Left renal pelvis (tissue), 4 donors: ENCODE measurements at places on chromosomes 7 and 10.

DNA sequence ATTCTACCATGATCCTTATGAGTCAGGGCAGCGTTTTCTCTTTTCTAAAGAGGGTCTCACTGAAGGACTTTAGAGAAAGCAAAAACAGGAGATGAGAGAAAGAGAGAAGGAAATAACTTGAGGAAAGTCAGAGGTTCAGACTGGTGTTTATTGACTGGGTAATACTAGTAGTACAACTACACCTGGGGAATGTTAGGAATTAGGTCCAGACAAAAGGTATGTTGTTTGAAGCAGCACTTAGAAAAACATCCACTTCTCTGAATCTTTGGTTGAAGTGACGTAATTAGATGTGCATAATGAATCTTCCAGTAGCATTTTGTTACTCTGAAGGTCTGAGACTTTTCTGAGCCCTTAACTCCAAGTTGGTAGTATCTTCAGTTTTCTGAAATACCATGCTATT lies 380.3 kb upstream of the LRGUK start:
- DNase-seq: no peak

DNA sequence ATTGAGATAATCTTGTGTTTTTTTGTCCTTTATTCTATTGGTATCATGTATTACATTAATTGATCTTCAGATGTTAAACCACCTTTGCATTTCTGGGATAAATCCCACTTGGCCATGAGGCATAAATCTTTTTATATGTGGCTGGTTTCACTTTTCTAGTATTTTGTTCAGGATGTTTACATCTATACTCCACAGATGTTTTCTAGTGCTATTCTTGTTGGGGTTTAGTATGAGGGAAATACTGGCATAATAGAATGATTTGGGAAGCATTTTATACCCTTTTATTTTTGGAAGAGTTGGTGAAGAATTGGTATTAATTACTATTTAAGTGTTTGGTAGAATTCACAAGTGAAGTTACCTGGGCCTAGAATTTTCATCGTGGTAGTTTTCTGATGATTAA lies 41.8 kb upstream of the CCNY start:
- DNase-seq: no peak

DNA sequence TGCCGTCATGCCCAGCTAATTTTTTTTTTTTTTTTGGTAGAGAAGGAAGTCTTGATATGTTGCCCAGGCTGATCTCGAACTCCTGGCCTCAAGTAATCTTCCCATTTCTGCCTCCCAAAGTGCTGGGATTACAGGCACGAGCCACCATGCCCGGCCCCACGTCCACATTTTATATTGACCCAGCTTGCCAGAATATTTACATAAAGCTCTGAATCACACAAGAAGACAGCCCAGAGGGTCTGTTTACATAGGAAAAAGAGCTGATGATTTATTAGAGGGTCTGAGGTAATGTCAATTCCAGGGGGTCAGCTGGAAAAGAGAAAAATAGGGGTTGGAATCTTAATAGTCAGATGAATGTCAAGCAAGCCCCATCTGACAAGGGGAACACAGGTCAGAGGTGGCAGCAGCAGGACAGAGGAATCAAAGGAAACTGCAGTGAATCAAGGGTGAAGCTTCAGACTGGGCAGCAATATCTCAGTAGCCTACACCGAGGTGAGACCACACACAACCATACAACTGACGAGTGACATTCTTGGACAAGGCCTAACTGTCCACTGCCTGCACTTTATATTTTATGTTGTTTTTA lies 15.8 kb upstream of the SLF2 start:
- DNase-seq: no peak

DNA sequence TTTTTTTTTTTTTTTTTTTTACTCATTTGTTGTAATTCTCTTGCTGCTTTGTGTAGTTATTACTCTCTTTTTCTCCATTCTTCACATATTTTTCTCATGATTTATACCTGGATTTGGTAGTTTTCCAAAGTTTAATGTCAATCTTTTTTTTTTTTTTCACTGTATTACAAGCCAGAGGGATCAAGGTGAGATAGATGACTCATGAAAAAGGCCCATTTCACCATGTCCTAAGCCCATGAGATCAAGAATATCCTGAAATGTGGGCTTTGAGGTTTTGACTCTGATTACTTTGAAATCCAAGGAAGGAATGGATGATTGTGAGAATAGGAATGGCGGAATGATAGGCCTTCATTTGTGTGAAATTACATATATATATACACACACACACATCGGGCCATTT lies 31.1 kb downstream of the TAX1BP1 start:
- no peak for DNase-seq

DNA sequence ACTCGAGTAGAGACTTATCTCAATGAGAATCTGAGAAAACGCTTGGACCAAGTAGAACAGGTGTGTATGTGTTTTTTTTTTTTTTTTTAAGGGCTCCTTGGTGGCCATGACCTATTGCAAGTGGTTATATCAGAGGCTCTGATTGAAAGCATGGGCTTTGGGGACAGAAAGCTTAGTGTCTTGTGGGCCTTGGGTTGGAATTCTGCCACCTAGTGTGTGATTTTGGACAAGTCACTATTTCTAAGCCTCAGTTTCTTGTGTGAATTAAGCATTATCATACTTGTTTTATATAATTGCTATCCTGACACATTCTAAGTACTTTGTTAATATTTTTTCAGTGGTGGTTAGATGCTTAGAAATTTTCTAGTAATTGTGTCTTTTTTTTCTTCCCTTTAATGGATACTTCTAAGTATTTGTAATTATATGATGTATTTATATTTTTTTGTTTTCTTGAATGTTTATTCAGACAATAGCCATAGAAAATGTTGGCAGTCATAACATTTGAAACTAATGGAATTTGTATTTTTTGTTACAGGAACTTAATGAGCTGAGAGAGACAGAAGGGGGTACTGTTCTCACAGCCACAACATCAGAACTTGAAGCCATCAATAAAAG lies 33.1 kb downstream of the SMC3 start:
- DNase-seq: no peak

DNA sequence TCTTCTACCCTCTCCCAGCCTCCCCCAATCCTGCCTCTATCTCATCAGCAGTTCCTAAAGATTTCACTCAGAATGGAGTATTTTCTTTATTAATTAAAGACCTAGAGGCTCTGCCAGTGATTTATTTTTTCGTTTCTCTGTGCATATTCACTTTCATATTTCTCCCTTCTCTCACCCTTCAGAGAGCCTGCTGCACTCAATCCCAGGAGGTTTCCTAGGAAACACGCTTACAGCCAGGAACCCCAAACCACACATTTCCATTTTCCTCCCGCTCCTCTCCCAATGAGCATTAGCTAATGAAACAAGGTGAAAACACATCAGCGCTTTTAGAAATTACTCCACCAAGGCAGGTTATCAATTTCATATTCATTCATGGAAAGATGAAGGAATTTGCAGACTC lies 180.2 kb downstream of the FRMD4A start:
- no peak for DNase-seq
